ENCODE measurements at places on chromosomes 2 and 18.

DNA sequence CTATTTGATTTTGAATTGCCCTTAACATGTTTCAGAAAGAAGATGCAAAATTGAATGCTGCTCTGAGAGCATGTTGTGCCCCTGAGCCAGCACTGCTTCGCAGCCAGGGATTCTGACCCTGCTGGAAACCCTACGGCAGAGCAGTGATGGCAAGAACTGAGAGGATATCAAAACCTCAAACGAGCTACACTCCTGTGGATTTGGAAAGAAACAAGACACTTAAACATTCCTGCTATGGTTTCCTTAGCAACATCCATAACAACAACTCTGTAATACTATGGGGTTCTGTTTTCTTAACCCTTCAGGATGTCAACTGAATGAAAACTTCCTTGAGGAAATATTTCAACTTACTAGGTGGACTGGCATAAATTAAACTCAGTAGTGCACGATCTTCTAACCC, 649.1 kb downstream of the NYAP2 start:
- no peak for DNase-seq

DNA sequence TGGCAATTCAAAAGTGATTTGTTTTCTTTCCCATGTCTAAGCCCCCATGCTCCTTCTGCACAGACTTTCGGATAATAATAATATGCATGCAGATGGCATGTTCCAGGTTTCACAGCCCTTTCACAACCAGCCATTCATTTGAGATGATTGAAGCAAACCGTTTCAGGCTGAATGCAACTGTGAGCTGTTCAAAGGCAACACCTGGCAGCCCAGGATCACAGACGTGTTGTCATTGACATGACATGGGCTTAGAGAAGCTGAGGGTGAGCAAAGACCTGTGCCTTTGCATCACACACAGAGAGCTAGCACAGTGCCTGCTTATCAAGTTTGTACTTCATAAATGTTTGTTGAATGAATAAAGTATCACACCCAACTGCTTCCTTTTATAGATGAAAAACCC, 12.4 kb upstream of the ERMN start:
- no peak for DNase-seq

GRCh38 chr2:96205888-96206287, 2.7 kb downstream of the STARD7 start:
- DNase-seq: no peak

GRCh38 chr18:12658426-12659138, 675 bp upstream of the SPIRE1 start:
- DNase-seq: no peak

GRCh38 chr2:88693911-88694414, 2.5 kb downstream of the RPIA start:
- DNase-seq: no peak

- no peak for DNase-seq
Observed at GRCh38 chr2:149725234-149725633, 137.7 kb upstream of the MMADHC start.

DNA sequence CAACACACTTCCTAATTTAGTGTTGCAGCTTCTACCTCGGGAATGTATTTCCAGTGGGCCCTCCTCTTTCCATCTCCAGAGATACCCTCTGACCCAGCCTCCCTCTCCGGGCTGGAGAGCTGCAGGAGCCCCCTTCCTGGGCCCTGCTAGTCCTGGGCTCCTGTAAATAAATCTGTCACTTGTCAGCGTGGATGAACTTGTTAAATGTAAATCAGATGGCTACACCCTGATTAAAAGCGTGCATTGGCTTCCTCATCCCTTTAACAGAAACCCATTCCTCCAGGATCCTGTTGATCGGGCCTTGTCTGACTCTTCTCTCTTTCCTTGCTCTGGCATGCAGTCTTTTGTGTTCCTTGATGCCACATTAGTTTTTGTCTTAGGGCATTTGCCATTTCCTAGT, 2.4 kb downstream of the ZNF236 start:
- DNase-seq: no peak

- no peak for DNase-seq
Observed at GRCh38 chr2:197359859-197360258, 49.3 kb upstream of the ANKRD44 start.

GRCh38 chr18:55534996-55535395, 53.0 kb downstream of the TCF4 start:
- no peak for DNase-seq

- no peak for DNase-seq
Observed at GRCh38 chr2:193482557-193482956, 1287.8 kb upstream of the TMEFF2 start.

DNA sequence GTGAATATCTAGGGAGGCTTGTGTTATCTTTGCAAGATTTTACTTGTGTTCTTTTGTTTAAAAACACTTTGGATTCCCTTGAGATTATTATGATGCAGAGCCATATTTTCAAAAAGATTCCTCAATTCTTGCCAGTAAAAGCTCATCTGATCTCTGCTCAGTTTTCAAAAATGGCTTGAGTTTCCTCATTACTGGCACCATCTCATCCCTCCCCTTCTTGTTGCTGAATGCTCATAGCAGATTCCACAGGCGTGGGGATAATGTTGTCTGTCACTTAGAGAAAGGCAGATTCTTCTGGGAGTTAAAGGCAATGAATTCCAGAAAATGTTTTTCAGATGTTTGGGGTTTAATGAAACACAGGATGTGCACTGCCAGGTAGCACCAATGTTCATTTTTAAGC, 170.4 kb upstream of the TANK start:
- DNase-seq: no peak

DNA sequence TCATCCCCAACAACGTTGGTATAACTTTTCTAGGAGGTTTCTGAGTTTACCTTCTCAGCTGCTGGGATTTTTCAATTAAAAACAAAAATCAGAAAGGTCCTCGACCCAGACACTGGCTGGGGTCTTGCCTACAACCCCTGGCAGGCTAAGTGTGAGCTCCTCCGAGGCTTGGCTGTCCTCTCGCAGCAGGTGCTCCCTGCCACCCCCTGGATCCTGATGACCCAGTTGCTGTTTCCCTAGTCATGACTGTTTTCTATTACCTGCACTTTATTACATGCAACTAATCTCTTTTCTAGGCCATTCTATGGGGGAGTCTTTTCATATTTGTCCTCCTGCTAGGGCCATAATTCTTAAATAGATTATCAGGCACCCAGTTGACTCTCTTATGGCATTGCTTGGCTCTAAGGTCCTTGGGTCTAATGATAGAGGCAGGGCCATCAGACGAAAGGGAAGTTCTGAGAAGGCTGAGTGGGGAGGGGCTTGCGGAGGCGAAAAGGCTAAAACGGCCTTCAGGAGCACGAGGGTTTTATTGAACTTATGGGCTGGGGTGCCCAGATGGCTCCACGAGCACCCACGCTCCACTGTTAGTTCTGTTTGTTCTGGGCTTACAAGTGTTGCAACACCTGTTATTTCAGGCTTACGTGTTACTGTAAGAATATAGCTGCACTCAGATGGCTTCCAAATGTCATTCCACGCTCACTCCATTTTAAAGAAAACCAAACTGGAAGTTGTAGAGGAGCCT, 166.0 kb downstream of the NCK2 start:
- DNase-seq: no peak

All from stimulated activated CD4-positive, alpha-beta T cell treated with anti-CD3 and anti-CD28 coated beads, Interleukin-1b, Interleukin-23, amount 100 ng/mL, for 1 hour (primary cell).